Neural progenitor cell (in vitro differentiated cells): ENCODE measurements at places on chromosomes 7 and 10.
A peak's percentile ranks its signal among the peaks of the same experiment; 100 is the strongest.

- DNase-seq, result no peak
Observed at GRCh38 chr10:43252783-43253341, 14.0 kb downstream of the RASGEF1A start.

DNA sequence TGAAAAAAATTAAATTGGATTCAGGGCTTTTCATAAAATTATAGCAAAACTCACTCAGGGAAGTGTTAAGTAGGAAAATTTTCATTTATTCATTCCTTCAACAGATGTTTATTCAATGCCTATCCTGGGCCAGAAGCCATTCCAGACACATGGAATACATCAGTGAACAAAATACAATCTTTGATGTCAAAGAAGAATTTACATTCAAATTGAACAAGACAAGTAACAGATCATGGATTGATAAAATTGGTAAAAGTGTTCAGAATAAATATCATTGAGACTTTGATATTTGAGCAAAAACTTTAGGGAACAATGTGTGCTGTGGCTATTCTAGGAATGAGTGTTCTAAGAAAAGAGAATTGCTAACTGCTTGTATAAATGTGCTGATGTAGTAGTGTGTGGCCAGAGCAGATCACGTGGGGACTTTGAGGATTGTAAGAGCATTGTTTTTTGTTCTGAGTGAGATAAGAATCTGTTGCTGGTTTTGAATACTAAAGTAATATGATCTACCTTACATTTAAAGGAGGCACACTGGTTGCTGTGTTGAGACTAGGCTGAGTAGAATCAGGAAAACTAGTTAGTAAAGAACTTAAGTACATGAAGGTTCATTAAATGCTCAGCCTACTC is 957.2 kb downstream of the PCDH15 start:
- no peak for DNase-seq

DNA sequence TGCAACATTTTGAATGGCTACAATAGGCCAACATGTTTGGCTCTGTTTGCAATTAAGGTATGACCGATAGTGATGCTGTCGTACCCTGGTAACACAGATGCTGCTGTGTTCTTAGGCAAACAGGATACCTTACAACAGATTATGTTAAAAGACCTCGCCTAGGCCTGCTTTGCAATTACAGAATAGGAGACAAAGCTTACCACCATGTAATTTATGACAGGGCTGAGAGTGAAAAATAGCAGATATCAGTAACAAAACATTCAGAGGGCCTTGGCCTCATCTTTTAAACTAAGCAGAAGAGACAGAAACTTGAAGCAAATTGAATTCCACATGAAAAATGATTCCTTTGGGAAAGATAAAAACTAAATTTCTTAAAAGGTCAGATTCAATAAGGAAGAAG is 29.4 kb upstream of the ABLIM1 start:
- DNase-seq, result no peak

DNA sequence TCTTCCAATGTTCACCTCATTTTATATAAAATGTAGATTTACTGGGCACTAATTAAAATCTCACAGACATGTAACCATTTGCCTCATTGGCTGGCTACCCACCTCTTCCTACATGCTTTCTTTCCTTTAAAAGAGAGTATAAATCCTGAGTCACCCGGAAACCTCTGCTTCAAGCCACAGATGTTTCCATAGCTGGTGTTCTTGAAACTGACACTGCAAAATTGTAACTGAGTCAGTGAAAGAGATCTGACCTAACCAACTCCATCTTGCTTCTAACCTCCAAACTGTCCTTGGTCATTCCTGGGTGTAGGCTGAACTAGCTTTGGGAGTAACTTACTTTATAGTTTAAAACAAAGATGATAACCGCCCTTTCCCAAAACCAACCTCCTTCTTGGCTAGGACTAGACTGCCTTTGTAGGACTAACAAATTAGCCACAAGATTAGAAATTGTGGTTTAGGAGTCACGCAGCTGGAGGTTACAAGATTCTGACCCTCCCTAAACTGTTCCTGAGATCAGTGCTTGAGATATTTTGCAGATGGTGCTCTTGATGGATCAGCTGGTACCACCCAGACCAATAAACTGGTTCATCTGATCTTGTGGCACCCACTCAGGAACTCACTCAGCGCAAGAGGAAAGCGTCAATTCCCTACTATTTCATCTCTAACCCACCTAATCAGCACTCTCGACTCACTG is 33.5 kb downstream of the SVOPL start:
- no peak for DNase-seq

DNA sequence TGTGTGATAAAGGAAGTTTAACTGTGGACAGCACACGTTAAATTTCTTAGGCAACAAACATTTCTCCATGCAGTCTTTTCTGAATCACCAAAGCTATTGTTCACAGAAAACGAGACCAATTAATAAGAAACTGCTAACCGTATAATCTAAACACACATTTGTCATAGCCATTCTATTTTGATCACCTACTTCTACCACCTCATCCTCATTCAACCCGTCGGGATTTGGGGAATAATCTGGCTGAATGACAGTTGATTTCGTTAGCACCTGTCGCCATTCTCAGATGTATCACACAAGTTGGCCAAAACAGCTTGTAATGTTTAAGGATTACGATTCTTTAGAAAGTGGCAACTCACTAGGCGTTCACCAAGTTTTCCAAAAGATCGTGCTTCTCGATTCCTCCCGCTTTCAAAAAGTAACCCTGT is 1.2 kb downstream of the EZH2 start:
- DNase-seq, result no peak

DNA sequence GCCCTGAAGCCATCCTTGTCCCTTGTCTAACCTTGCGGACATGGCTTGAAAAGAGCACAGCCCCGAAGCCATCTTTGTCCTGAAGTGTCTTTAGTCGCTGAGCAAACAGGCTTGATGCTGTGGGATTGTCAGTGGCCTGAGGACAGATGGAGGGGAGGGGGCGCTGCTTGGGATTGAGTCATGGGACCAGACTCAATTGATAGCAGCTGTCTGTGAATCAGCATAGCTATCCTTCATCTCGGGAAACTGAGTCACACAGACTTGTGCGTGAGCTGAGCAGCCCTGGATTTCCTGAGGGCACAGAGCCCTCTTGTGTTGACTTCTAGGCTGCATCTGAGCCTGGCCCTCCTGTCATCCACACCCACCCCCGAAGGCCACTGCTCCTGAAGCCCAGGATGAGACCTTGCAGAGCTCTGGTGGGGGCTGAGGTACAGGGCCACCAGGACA is 14.4 kb downstream of the MYO1G start:
- DNase-seq, result peak; percentile 41

- DNase-seq, result no peak
Observed at GRCh38 chr7:150949971-150950491, 28.1 kb downstream of the KCNH2 start.

DNA sequence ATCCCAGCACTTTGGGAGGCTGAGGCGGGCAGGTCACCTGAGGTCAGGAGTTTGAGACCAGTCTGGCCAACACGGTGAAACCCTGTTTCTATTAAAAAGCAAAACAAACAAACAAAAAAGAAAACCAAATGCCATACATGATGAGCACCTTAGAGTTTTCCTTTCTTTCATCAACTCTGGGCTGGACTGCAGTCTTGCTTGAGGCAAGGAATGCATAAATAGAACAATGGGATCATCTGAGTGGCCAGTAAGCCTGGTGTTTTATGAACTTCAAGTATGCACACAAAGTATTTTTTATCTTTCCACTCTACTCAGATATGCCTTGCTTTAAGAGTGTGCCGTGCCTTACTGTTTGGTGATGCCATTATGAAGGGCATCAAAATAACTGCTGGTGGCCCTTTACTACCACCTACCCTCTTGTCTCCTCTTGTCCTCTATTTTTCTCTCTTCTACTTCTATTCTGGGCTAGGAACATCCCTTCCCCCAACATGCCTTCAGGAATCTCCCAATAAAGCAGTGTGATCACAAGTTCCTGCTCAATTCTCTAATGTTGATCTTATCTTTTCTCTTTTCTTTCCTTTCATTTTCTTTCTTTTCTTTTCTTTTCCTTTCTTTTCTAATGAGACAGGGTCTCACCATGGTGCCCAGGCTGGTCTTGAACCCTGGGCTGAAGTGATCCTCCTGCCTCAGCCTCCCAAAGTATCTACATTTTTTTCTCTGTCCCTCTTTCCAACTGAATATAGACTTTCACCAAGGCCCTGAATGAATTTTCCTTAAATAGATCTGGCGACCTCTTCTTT is 10.2 kb downstream of the SCD start:
- no peak for DNase-seq

GRCh38 chr7:154649434-154649833 is 353.5 kb downstream of the PAXIP1 start:
- DNase-seq, result no peak

DNA sequence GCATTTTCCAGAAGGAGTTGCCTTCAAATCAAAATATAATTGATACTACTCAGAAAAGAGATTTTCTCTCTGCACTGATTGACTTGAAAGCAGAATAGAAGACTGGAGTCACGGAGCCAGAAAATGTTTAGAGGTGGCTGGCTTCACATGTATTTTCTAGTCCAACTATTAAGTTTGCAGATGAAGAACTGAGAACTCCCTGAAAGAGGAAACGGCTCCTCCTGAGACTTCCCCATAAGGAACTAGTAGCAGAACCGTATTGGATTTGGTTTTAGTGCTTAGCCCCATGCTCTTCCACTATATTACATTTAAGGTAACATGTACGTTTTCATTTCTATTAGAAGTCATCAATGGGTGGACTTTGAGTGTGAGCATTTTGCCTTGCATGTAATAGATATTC is 946.3 kb downstream of the CNTNAP2 start:
- DNase-seq, result no peak

- DNase-seq, result no peak
Observed at GRCh38 chr10:90986870-90987269, 66.0 kb upstream of the ANKRD1 start.

DNA sequence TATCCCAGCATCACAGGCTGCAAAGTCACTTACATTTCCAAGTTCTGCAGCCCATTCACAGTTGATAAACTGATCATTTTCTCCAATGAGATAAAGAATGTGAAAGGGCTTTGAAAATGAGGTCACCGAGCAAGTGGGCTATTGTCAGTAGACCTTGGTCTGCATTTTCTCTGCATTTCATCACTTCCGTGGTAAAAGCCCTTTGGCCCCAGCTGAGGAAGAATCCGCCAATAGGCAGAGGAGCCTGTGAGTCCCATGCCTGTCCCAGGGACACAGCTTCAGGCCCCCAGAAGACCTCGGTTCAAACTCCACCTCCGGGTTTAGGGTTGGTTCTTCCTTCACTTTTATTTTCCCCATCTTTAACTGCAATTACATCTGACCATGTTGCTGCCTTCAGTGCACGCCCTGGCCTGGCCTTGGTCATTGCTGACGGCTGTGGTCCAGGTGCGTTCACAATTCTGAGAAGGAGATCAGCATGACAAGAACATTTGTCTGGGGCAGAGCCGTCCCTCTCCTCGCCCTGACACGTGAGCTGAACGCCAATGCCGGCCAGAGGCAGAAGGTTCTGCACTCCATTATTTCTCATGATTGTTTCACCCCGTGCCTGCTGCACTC is 292.5 kb downstream of the TCERG1L start:
- no peak for DNase-seq
